ENCODE measurements at places on chromosomes 7 and 10.
A peak's percentile ranks its signal among the peaks of the same experiment; 100 is the strongest.

- DNase-seq: no peak
These were observed 553.0 kb downstream of the KCNMA1 start for GRCh38 chr10:77084431-77085144.

GRCh38 chr10:92200564-92200963 is 90.3 kb downstream of the CPEB3 start:
- DNase-seq: no peak

GRCh38 chr10:124467165-124467564 is 5.5 kb downstream of the LHPP start:
- no peak for DNase-seq

DNA sequence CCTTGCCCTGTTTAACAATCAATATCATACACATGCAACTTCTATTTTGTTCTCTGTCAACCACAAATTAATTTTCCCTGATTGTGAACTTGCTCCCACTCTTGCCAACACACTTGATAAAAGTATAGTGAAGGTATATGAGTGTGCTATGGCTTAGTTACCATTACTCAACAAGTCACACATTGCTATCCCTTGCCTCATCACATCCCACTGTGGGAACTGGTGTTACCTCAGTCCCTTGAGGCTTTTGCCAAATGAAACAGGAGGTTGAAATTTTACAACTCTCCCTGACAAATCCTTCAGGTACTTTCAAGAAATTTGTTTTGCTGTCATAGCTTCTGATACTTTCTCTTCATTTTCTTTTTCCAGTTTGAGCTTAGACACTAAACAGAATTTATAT is 472.5 kb upstream of the SEMA3D start:
- DNase-seq: no peak

DNA sequence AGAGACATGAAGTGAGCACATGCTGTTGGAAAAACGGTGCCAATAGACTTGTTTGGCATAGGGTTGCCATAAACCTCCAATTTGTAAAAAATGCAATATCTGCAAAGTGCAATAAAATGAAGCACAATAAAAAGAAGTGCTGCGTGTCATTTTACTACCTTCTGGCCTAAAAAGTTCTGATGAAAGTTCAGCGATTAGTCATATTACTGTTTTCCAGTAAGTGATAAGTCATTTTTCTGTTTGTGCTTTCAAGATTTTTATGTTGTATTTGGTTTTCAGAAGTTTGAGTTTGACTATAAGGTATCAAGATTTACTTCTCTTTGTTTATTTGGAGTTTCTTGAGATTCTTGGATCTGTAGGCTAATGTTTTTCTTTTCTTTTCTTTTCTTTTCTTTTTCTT is 16.8 kb downstream of the AOAH start:
- DNase-seq: no peak

GRCh38 chr7:20030915-20031362 is 186.2 kb downstream of the MACC1 start:
- peak; percentile 37 for DNase-seq

DNA sequence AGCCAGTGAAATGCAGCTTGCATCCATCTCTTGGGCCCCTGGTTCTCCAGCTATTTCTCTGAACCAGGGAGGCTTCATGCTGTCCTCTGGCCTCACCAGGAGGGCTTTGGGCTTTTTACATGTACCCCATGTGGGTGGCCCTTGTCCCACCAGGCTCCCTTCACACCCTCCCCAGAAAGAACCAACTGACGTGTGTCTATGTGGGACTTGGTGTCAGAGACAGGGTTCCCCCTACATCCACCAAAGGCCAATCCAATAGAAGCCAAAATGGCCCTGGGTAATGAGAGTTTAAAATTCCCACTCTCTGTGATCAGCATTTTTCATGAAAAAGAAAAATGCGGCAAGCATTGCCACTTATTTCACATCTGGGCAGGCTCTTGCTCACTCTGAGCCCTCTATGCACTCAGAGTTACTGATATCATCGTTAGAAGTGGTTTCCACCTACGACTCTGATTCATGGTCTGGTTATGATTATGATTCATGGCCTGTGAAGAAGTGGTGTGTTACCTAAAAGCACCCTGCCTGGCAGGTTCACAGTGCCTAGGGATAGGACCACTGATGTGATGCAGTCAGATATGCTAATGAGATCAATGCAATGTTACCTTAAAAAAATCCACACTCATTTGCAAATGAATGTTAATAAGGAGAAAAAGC is 133.5 kb downstream of the BUB3 start:
- peak; percentile 61 for DNase-seq

Data from kidney glomerular epithelial cell (primary cell).